ENCODE measurements at places on chromosomes 2 and 18.

GRCh38 chr18:55861266-55861665 lies 273.3 kb upstream of the TCF4 start:
- no peak for DNase-seq

DNA sequence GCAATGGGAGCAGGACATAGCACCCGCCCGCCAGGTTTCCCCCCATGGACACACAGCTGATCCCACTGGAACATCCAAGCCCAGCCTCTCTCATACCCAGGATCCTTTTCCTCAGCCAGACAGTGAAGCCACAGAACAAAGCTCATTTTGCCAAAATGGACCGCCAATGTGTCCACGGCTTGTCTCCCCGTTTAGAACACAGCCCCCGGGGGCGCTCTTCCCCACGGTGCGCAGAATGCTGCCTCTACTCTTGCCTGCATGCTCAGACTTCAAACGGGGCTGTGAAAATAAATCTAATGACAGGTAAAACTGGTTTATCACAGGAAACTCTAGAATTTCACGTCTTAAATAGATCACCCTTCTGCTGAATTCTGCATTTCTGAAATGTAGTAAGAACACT lies 548.5 kb upstream of the ID2 start:
- DNase-seq, result no peak

GRCh38 chr2:42847596-42848151 lies 55.3 kb upstream of the HAAO start:
- no peak for DNase-seq

GRCh38 chr18:36181441-36181840 lies 5.9 kb upstream of the MOCOS start:
- no peak for DNase-seq

DNA sequence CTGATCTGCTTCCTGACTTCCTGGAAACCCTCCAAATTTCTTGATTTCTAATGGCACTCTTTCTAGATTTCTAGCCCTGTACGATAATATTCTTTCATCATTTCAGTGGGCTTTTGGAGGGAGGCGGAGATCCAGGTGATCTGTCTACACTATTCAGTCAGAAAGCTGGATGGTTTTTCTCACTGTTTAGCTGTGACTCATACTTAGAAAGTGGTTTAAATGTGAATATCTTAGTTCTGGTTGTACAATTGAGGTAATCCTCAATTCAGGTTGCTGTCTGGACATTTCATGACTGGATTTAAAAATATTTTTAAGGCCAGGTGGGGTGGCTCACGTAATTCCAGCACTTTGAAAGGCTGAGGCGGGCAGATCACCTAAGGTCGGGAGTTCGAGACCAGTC lies 20.8 kb downstream of the SEH1L start:
- DNase-seq, result no peak

DNA sequence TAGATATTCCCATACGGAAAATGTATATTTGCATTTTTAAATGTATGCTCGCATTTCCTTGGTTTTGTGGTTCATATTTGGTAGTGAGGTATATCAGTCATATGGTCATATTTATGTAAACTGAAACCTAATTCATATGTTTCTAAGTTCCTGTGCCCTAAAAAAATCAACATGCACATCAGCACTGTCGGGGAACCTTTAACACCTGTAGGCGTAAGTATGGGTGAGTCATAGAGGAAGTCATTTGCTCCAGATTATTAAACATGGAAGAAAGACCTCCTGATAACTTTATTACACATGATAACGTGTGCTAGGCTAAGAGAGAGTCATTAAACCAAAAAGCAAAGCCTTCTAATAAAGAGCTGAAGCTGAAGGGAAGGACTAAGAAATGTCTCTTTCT lies 437.7 kb downstream of the NRXN1 start:
- no peak for DNase-seq

- DNase-seq, result no peak
These were observed 55.0 kb upstream of the SERPINB2 start for GRCh38 chr18:63832470-63832869.

GRCh38 chr2:48454504-48454903 lies 75.5 kb upstream of the STON1 start:
- no peak for DNase-seq

DNA sequence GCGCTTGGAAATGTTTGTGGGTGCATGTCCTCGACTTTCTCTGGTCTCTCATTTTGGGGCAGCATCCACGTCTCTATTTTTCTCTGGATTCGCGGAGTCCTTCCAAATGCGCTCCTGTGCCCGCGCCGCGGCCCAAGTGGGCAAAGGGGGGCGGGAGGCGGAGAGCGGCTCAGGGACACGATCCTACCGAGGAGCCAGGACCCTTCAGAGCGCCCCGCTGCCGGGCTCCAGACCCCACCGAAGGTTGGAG lies 990 bp downstream of the EPAS1 start:
- DNase-seq, result no peak

GRCh38 chr18:29217124-29217915 lies 1040.4 kb upstream of the CDH2 start:
- no peak for DNase-seq

DNA sequence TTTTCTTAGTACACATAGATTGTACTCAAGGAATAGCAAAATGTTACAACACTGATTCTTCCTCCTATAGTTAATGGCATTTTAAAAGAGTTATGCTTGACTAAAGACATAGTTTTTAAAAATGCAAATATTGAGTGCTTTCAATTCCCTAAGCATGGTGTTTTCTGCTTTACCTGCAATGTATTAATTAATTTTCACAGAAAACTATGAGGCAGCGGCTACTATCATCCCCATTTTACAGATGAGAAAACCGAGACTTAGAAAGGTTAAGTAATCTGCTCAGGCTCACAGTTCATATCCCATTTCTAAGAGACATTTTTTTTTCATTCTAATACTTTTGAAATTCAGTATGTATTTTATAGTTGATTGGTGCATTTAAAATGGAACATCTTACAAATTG lies 38.0 kb downstream of the BMP10 start:
- DNase-seq, result no peak

- no peak for DNase-seq
These were observed 72.6 kb downstream of the PLEKHM3 start for GRCh38 chr2:207952564-207953345.

DNA sequence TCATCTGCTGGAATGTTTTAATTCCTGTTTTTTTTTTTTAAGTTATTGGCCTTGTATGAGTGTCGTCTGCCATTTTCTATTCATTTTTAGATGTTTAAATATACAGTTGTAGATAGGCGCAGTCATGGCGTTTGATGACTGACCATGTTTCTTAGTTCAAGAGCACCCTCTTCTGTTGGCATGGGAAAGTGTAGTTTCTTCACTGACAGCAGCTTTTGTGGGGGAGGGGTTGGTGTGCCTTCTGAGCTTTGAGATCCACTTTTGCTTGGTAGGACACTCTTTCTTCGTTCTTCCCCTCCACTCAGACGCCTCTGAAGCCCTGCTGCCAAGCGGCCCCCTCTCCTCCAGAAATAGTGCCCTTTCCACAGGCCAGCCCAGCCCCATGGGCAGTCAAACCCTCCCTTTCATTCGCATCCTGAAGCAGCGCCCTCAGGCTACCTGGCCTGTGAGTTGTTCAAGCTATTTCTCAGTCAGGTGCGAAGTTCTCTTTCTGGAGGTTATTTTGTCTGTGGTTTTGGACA lies 492.0 kb downstream of the TNS1 start:
- DNase-seq, result peak; percentile 3

DNA sequence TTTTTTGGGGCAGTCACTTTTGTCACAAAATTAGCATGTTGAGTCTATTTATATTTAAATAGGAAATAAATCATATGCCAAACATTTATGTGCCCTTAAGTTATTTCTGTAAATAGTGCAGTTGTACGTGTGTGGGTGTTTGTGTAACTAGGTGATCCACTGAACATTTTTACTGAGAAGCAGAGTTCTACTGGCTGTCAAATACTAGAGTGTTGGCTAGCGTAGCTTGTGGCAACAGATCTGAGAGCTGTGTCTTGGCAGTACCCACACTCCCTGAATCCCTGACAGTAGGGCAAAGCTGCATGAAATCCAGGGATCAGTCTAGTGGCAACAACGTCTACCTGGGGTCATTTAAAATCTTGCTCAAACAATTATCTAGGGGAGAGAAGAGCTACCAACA lies 273.1 kb upstream of the SLC8A1 start:
- DNase-seq, result no peak

DNA sequence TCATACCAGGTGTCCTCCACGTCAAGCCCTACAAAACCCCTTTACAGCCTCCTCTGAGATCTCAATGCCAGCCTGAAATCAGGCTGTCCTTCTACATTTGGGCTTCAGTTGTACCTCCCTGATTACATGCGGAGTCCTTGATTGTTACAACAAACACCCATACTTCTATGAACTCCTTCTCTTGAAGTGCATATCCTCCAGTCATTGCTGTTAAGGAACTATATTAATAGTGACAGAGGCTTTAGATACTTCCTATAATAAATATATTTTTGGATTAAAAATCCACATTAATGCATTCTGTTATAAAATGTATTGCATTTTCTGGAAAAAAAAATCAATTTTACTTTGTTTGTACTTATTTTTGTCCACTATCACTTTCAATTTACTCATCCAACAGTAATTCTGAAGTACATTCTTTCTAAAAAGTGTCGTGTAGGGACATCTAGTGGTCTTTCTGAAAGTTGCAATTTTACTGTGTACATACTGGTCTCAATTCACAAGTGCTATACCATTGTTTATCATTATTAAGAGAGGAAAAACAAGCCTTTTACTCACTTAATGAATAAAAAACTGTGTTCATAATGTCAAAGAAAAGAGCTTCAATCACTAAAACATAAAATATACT lies 316.4 kb downstream of the DSEL start:
- DNase-seq, result peak; percentile 9

DNA sequence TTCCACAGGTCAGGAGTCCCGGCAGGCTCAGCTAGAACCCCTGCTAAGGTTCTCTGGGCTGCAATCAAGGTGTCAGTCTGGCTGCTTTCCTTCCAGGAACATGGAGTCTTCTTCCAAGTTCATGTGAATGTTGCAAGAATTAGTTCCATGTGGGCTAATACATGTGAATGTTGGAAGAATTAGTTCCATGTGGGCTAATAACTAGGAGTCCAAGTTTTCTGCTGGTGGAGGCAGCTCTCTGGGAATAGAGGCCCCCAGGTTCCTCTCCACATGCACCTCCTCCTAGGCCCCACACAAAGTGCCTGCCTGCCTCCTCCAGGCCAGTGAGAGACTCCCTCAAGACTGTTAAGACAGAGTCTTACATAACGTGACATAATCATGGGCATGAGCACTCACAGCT lies 140.8 kb upstream of the SLC35G4 start:
- DNase-seq, result no peak

- no peak for DNase-seq
These were observed 3.3 kb downstream of the SNORC start for GRCh38 chr2:232873292-232873908.

- DNase-seq, result no peak
These were observed 47.0 kb downstream of the CYP27C1 start for GRCh38 chr2:127173057-127173456.

DNA sequence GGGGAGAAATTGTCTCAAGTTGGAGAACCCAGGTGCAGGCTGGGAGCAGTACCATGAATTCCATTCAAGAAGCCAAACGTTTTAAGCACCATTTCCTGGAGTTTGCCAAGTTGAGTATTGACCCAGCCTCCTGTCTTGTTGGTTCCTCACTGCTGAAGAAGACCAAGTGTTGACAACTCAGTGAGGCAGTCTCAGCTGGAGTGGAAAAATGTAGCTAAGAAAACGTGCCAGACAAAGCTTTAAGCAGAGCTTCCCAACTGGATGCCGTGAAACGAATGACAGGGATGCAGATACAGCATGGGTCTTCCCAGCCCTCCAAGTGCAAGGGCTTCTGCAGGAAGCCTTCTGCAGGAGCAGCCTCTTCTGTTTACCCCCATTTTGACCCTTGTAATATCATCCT lies 778 bp upstream of the INPP1 start:
- no peak for DNase-seq

- DNase-seq, result no peak
These were observed 57.1 kb downstream of the SNORC start for GRCh38 chr2:232927032-232927792.

- no peak for DNase-seq
These were observed 15.0 kb downstream of the SMAD4 start for GRCh38 chr18:51044928-51045585.

DNA sequence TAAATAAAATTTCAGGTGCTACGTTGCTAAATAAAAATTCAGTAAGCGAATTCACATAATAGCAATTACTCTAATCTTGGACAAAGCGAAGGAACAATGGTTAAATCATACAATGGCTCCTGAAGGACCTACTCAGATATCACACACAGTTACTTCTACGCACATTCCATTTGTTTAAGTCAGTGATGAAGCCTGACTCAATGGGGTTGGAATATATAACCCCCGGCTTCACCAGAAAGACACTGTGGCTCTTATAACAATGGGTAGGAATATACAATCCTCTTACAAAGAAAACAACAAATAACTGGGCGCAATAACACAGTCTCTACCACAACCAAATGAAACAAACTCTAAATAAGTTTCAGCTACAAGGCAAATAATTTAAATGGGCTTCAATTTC lies 349.5 kb downstream of the IRS1 start:
- DNase-seq, result no peak

DNA sequence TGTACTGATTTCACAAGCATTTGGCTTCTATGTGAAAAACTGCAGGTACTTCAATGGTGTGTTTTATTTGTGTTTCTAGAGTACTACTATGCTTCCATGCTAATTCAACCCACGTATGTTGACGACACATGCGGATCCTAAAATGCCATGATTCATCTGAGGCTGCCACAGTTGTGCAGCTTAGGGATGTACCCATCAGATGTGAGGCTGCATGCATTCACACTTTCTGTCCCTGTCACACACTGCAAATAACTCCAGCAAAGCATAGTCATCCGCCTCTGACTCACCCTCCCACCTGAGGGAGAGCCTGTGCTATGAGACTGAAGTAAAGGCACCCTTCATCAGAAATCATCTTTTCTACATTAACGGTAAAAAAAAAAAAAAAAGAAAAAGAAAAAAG lies 22.1 kb upstream of the SERTAD2 start:
- no peak for DNase-seq

DNA sequence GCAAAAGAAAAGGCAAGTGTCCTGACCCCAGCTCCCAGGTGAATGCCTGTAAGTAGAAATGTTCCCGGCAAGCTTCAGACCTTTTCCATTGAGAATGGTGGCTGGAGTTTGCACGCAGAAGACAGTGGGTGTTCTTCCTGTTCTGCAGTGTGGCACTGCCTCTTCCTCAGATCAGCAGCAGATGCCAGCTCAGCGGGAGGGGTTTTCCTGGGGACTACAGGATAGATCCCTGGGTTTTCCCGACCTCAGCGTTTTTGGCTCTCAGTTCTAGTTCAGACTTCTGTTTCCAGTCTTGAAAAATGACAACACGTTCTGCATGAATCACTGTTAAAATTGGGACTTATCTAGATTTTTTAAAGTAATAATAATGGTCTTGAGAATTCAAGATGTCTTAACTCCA lies 39.2 kb downstream of the GRHL1 start:
- no peak for DNase-seq
